ENCODE measurements at places on chromosomes 4 and X. TPM values are rescaled to one million over a fixed set of nuclear protein-coding genes. Genes with fewer than 3 reads are reported as not detected.

The AFF2 gene
- total RNA-seq: 1.6 TPM

The TXK gene
- 65.6 TPM for total RNA-seq

The SLC10A6 gene
- total RNA-seq: not detected

The RTL9 gene
- total RNA-seq: not detected

The TLR8 gene
- not detected for total RNA-seq

The TLR1 gene
- total RNA-seq: 45.5 TPM

The MEPE gene
- not detected for total RNA-seq

The PNMA6F gene
- total RNA-seq: not detected

The F8A3 gene
- total RNA-seq: 0.20 TPM
